ENCODE measurements at places on chromosomes 12 and 14.

DNA sequence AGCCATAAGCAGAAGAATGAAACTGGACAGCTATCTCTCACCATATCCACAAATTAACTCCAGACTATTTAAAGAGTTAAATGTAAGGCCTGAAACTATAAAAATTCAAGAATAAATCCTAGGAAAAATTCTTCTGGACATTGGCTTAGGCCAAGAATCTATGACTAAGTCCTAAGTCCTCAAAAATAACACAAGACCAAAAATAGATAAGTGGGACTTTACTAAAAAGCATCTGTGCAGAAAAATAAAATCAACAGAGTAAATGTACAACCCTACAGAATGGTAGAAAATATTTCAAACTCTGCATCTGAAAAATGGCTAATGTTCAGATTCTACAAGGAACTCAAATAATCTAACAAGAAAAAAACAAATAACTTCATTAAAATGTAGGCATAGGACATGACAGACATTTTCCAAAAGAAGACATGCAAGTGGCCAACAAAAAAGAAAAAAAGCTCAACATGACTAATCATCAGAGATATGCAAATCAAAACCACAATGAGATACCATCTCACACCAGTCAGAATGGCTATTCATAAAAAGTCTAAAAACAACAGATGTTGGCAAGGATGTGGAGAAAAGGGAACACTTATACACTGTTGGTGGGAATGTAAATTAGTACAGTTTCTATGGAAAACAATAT lies 61.0 kb upstream of the PPFIA2 start:
- no peak for DNase-seq

DNA sequence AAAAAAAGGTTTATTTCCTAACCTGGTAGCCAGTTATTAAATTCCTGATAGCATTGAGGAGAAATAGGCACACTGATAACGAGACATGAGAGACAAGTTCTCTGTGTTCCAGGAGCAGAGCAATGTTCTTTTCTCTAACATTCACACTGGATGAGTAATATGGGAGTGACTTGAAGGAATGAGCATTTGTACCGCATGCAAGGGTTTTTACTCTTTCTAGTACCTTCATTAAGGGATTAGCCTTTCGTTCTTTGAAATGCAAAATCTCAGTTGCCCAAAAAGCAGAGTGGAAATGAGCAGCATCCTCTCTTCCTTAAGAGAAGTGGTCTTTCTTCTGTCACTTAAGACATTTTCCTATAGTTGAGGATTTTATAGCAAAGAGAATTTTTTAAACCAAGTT lies 54.7 kb downstream of the FGD4 start:
- DNase-seq: no peak

- DNase-seq: no peak
These were observed 1133.0 kb downstream of the VRK1 start for GRCh38 chr14:97930166-97930565.

GRCh38 chr12:103494734-103495468 lies 867 bp downstream of the C12orf42 start:
- DNase-seq: no peak

- DNase-seq: no peak
These were observed 387.8 kb downstream of the SOX5 start for GRCh38 chr12:23561364-23562345.

GRCh38 chr14:83883732-83884131 lies 1646.2 kb upstream of the FLRT2 start:
- no peak for DNase-seq

GRCh38 chr14:35958499-35958898 lies 132.4 kb downstream of the BRMS1L start:
- DNase-seq: no peak

GRCh38 chr12:111596985-111597830 lies 1.9 kb downstream of the ATXN2 start:
- DNase-seq: no peak

Data from progenitor cell of endocrine pancreas (in vitro differentiated cells).